ENCODE measurements at places on chromosomes 2 and 18.

GRCh38 chr18:811892-812375 lies at the start of gene YES1:
YES1 (minus strand) TSS chr18:812242; CDS start chr18:756827, 55,415 bp downstream.
- peak; percentile 32 for DNase-seq

DNA sequence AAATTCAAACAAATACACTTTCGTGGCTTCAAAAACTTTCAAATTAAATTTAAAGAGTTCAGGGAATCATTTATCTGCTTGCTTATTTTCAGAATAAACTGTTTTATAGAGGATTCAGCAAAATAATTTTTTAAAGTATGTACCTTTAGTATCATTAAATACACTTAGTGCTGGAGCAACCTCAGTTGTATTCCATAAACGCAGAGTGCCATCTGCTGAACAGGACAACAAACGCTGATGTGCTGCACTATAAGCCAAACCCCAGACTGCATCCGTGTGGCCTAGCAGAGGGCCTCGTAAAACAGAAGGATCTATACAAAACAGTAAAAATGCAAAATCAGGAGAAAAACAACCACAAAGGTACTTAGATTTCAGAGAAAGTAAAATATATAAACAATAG lies 108.6 kb downstream of the STRN start:
- DNase-seq, result no peak

- DNase-seq, result no peak
These were observed 118.9 kb upstream of the TANK start for GRCh38 chr2:161041356-161041755.

DNA sequence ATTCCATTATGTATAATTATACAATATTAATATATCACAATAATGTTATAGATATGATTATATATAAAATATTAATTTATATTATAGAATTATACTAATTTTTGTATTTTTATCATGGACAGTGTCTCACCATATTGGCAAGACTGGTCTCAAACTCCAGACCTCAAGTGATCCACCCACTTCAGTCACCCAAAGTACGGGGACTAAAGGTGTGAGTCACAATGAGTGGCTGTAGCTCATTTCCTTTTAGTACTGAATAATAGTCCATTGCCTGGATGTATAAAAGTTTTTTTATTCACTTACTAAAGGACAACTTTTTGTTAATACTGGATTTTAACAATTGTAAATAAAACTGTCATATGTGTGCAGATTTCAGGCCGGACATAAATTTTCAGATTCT lies 417.6 kb upstream of the LINC00305 start:
- no peak for DNase-seq

GRCh38 chr2:217643789-217644301 lies 358.9 kb downstream of the TNS1 start:
- DNase-seq, result no peak

DNA sequence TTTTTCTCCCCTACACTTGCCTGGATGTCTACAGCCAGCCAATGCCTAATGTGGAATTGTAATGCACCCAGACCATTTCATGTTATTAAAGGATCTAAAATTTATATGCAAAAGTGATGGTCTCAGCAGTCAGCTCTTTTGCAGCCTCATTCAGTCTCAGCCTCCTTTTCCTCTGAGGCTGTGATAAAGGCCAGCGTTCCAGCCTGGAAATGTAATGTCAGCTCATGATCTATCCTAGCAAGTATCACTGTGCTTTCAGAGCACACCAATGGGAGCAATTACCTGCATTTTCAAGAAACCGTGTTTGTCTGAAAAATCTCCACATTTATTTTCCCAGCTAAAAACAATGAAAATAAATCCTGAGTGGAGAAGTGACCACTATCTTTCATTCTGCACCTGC lies 274.6 kb downstream of the CDH20 start:
- no peak for DNase-seq

DNA sequence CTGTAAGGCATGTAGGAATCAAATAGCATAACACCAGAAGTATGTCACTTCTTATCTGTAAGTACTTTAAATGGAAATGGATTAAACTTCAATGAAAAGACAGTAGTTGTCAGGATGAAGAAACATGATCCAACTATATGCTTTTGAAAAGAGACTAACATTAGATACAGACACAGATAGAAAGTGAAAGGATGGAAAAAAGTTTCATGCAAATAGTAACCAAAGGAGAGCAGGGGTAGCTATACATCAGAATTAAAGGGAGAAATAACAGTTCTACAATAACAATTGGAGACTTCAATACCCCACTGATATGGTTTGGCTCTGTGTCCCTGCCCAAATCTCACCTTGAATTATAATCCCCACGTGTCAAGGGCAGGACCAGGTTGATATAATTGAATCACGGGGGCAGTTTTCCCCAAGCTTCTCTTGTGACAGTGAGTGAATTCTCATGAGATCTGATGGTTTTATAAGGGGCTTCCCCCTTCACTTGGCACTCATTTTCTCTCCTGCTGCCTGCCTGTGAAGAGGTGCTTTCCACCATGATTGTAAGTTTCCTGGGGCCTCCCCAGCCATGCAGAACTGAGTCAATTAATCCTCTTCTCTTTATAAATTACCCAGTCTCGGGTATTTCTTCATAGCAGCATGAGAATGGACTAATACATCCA lies 205.4 kb upstream of the CDH2 start:
- DNase-seq, result no peak

- no peak for DNase-seq
These were observed 7.5 kb downstream of the WDPCP start for GRCh38 chr2:63580651-63581297.

- DNase-seq, result no peak
These were observed 11.4 kb downstream of the PECR start for GRCh38 chr2:216070195-216070594.

DNA sequence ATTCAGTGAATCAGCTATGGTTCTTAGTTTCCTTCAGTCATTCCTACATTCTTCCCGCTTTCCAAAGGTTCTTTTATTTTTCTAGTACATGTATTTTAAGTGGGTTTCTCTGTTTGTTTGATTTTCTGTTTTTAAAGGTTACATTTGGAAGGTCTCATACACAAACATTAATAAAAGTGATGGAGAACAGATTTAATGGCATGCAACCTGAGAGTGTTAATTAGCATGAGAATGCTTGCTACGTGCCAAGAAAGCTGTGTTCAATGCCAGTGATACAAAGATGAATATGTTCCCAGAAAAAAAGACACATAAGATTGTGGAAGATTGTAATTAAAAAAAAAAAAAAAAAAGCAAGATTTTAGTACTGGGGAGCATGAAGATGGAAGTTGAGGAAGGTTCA lies 61.8 kb upstream of the CDC42EP3 start:
- no peak for DNase-seq

DNA sequence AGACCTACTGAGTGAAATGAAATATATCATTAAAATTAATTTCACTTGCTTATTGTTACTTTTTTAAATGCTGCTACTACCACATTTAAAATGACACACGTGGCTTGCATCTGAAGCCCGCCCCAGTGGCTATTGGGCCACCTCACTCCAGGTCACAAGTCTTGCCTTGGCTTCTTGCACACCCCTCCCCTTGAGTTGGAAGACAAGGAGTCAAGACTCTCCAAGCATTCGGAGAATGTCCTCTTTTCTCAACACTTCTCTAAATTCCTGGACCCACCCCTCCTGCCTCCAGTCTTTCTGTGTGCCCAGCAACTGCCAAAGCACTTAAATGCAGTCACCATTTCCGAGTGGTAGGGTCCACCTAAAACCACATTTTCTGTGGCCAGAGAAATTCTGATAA lies 73.4 kb downstream of the ZBTB7C start:
- no peak for DNase-seq

DNA sequence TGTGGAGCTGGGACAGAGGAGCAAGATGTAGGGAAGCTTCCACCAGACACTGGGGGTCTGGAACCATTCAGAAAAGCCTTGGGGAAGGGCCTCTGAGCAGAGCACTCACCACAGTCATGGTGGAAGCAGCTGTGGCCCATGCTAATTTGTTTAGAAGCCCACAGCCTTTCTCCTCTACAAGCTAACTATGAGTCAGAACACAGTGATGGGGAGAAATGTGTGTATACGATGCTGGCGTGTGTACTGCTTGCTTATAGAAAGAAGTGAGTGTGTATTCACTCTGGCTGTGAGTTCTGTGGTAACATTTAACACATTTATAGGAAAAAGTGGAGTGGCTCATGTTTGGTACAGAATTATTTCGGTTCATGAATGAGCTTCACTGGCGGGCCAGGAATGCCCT lies 157.0 kb upstream of the ACAA2 start:
- DNase-seq, result no peak

- no peak for DNase-seq
These were observed 540.0 kb upstream of the SLC39A10 start for GRCh38 chr2:195117011-195117410.

GRCh38 chr2:233482616-233483015 lies 84.0 kb downstream of the USP40 start:
- no peak for DNase-seq

GRCh38 chr2:69985688-69986087 lies 24.3 kb upstream of the ASPRV1 start:
- peak; percentile 97 for DNase-seq

DNA sequence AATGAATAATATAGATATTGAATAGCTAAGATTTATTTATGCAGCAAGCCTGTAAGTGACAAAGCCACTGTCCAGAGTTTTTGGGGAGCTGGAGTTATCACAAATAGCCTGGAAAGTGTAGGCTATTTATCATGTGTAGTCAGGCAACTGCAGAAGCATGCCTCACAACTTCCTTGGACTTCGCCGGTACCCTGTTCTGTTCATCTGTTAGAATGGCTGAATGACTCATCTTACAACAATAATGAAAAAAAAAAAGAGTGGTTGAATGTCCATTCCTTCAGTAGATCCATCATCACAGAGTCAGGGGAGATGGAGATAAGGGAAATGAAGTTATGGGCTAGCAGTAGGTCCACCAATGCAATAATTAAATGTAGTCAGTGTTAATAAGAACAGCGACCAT lies 24.0 kb upstream of the ATP5MC3 start:
- DNase-seq, result no peak

DNA sequence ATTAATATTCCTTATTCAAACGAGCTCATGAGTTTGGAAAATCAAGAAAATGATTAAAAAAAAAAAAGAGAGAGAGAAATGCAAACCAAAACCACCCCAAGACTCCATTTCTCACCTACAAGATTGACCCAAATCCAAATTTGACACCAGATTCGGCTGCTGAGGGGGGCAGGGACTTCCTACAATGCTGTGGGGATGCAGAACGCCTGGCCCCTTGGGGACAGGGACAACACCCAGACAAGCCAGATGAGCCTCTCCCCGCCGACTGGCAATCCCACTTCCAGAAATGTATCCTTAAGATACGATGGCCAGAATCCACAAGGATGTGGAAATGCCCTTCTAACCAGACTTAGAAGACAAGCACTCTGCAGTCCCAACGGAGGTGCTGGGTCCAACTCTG lies 20.7 kb downstream of the BOK start:
- DNase-seq, result no peak

DNA sequence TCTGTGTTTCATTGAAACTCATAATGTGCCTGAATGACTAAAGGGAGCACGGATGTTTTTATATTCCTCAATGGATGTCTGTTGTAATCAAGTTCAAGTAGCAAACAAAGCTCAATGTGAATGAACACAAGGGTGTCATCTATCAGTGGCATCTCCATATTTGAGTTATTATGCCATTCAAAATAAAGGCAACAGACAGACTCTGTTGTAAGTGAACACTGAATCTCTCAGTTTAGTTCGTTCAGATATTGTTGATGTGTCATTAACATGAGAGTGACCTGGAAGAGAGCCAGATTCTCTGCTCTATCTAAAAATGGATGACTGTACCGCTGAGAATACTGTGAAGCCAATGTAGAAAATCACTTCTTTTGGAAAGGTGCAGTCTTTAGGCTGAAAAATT lies 118.7 kb downstream of the NUP35 start:
- DNase-seq, result no peak

GRCh38 chr18:55876254-55876653 lies 288.3 kb upstream of the TCF4 start:
- DNase-seq, result no peak

DNA sequence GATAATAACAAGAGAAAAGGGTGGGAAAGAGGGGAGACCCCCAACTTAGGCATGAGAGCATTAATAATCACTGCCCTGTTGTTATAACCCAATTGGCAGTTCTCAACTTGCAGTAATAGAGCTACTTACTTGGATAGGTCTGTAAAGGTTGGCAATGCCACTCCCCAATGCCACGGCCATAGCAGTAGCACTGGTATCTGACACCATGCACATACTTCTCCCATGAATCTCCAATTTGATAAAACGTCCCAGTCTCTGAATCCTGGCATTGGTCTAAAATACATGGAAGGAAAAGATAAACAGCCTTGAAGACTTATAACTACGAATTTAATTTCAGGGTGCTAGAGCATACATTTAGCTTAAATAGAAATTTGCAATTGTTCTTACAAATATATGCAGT lies 16.8 kb downstream of the FN1 start:
- no peak for DNase-seq

- no peak for DNase-seq
These were observed 7.1 kb upstream of the NAPG start for GRCh38 chr18:10518595-10519255.

DNA sequence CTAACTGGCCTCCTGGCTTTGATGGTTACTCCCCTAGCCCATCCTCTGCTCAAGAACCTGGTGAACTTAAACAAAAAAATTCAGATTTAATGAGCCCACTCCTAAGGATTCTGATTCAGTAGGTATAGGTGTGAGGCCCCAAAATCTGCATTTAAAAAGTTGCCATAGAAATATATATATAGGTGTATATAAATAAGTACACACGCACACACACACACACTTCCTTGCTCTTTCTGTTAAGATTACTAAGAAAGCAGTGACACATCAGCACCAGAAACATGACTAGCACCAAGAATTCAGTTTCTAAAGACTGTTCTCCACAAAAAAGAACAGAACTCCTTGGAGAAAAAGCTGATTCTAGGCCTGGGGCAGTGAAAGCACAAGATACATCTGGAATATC lies 17.8 kb downstream of the EML6 start:
- DNase-seq, result no peak

DNA sequence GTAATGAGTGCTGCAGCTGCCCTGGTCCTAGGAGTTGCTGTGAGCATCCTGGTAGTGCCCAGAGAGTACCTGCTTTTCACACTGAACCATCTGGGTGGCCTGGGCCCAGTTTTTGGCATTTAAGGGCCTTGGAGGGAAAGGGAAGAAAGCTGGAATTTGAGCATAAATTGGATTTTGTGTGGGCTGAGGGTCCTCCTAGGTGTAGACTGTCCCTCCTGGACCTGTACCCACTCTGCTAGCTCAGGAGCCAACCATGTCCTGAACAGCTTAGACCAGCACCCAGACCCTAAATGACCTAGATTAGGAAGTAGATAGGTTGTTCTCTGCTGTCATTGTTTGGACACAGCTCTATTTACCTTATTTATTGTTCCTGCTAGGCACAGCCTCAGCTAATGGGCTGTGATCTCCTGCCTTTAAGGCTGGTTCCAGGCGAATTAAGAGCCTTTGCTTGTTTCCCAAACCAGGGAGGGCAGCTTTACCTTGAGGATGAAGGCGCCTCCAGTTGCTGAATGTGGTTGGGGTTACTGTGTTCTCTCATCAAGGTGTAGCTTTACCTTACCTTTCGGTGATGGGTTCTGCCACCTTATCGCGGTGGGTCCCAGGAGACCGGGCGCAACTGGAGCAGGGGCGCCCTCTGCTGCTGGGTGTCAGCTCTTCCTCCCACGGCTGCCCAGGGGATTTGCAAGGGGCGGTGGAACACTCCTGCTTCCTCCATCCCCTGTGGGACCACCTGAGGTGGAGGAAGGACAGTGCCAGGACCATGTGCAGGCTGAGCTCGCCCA lies 34.4 kb downstream of the ITGA6 start:
- peak; percentile 35 for DNase-seq

- no peak for DNase-seq
These were observed 620 bp downstream of the NGEF start for GRCh38 chr2:233012301-233012971.
